ENCODE measurements at places on chromosomes 12 and 14. TPM values are rescaled to one million over a fixed set of nuclear protein-coding genes. Genes with fewer than 3 reads are reported as not detected.

GRCh38 chr12:121812921-121813896, 9.4 kb downstream of the SETD1B start:
- no peak for DNase-seq

DNA sequence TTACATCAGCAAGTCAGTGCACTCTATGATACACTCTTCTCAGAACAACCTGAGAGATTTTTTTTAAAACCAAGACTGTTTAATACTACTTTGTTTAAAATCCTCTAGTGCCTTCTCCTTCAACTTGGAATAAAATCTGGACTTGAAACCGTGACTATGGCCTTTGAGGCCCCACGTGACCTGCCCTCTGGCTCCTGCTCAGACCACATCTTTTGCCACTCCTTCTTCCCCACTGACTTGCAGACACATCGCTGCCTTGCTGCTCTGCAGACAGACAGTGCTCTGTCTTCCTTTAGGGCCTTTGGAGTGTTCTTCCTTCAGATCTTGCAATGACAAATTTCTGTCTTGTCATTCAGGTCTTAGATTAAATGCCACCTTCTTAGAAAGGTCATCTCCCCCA, 48.5 kb downstream of the TTC8 start:
- no peak for DNase-seq

DNA sequence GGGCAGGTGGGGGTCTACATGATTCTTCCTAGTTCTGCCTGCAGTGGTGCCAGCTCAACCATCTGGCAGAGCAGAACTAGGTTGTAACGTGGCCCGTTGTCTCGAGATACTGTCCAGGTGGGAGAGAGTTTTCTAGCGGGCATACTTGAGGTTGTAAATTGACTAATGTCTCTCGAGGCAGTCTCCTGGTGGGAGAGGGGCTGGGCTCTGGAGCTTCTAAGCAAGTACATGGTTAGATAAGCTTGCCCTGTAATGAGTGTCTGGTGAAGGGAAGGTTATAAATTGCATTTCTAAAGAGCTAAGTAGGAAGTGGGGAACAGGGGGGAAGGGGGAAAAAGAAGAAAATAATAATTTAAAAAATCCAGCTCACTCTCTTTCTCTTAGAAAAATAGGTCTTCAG, 18.1 kb downstream of the BDKRB1 start:
- no peak for DNase-seq

DNA sequence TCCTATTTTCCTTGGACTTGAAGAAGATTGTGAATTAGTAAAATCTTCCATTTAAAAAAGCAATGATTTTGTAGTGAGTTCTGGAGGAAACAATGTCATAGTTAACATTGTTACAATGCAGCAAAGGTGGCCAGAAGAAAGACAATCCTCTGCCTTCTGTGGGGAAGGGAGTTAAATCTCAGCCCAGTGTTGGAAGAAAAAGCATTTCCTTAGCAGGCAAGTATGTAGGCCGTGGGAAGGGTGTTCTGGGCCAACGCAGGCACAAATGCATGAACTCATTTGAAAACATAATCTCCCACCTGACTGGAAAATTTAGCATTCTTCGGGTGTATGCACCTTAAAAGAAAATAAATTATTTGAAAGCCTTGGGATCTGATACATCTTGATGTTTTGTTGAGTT, 258.6 kb downstream of the ADAMTS20 start:
- DNase-seq: no peak

DNA sequence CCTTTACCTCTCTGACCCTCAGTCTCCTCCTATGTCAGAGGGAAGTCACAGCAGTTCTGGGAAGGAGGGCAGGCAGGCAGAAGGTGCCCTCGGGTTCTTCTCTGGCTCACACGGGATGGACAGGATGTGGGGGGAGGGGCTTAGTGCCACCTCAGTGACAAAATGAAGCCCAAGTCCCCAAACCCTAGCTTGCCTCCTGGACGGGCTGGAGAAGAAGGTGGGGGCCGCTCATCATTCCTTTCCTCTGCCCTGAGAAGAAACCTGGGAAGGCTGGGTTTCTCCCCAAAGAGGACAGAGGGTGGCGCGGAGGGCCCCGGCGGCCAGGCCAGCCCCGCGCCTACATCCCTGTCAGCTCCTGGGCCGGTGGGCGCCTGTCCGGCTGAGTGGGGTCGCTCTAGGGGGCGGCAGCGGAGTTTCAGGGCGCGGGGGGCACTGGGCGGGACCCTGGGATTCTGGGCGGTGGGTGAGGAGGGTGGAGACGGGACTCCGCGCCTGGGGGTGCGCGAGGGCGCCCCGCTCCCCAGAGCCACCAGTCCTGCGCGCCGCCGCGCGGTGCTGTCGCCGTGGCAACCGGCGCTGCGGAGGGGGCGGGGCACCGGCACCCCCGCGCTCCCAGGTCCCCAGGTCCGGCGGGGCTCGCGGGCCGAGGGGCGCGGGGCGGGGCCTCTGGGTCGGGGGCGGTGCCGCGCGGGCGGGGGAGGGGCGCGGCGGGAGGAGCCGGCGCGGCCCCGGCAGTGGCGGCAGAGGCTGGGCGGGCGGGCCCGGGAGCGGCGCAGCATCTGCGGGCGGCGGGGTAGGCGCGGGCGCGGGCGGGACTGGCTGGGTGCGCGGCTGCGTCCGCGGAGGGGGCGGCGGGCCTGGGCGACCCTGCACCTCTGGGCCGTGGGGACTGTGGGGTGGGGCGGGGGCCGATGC, at the start of gene TMEM121:
Gene TMEM121 (plus strand): TSS at position 723 of the 915 bp plus-strand sequence. CDS start 2,252 bp downstream, outside the sequence.
- DNase-seq: no peak

- no peak for DNase-seq
These were observed 69.3 kb downstream of the ELK3 start for GRCh38 chr12:96263449-96263902.

- no peak for DNase-seq
These were observed 56.6 kb downstream of the SH2B3 start for GRCh38 chr12:111462210-111462769.

- no peak for DNase-seq
These were observed 188.6 kb downstream of the KCNA5 start for GRCh38 chr12:5232291-5232690.

- DNase-seq: no peak
These were observed 58.9 kb downstream of the BCL11B start for GRCh38 chr14:99213101-99213500.

DNA sequence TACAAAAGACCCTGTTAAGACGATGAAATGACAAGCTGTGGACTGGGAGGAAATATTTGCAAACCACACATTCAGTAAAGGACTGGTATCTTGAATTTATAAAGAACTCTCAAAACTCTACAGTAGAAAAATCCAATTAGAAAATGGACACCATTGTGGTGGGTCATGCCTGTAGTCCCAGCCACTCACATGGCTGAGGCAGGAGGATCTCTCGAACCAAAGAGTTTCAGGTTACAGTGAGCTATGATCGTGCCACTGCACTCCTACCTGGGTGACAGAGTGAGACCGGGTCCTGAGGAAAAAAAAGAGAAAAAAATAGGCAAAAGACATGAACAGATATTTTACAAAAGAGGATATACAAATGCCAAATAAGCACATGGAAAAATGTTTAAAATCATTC, 41.9 kb downstream of the TTC6 start:
- DNase-seq: no peak

DNA sequence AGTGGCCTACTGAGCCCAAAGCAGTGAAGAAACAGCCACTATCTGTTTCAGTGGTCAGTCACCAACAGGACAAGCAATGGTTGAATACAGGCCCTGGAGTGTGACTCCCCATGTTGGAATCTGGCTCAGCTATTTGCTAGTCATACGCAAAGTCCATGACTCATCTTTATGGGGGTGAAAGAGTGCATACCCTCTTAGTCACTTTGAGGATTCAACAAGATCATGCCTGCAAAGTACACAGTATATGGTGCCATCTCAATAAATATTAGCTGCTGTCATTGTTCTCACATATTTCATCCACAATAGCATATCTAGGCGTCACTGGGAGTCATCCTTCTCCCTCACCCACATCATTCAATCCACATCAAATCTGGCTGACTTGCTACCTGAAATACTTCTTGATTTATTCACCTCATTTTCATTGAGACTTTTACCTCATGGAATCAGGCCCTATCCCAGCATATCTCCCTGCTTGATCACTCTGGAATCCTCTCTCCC, 26.4 kb upstream of the STAB2 start:
- DNase-seq: no peak

DNA sequence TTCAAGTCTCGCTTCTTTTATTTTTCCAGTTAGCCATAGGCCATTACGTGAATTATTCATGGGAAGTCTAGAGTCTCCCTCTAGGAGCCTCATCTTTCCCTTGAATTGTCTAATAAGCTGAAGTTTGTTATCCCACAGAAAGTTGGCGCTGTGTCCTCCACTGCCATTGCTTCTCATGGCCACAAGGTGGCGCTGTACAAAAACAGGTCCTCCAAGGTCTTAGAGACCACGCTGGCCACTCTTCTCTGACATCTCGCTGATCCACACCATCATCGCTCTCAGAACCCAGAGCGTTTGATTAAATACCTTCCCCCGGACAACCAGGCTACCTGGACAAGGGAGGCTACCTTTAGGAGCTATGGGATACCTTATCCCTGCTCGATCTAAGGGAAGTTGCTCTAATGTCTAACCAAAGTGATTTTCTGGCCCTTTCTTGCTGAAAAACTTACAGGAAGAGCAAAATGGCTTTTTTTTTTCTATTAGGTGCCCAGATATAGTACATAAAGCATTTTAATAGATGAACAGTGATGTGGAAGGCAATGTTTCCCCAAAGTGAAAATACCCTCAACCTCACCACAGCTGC, 110.0 kb downstream of the CCDC60 start:
- no peak for DNase-seq

- DNase-seq: no peak
These were observed 1.5 kb downstream of the SLIRP start for GRCh38 chr14:77709412-77709811.

The PLD4 gene
- total RNA-seq: 0.06 TPM

The NXPH4 gene
- total RNA-seq: 1.4 TPM

The NANOG gene
- 0.35 TPM for total RNA-seq

The PRIM1 gene
- 3.2 TPM for total RNA-seq

The HOXC6 gene
- total RNA-seq: 0.74 TPM

The BCL11B gene
- 0.67 TPM for total RNA-seq

The SLC6A12 gene
- 3.4 TPM for total RNA-seq

The INSM2 gene
- total RNA-seq: not detected

Measured in mesenteric fat pad (tissue), 1 donor.